Uterus (tissue), 4 donors: ENCODE measurements at places on chromosomes 6 and 20.

DNA sequence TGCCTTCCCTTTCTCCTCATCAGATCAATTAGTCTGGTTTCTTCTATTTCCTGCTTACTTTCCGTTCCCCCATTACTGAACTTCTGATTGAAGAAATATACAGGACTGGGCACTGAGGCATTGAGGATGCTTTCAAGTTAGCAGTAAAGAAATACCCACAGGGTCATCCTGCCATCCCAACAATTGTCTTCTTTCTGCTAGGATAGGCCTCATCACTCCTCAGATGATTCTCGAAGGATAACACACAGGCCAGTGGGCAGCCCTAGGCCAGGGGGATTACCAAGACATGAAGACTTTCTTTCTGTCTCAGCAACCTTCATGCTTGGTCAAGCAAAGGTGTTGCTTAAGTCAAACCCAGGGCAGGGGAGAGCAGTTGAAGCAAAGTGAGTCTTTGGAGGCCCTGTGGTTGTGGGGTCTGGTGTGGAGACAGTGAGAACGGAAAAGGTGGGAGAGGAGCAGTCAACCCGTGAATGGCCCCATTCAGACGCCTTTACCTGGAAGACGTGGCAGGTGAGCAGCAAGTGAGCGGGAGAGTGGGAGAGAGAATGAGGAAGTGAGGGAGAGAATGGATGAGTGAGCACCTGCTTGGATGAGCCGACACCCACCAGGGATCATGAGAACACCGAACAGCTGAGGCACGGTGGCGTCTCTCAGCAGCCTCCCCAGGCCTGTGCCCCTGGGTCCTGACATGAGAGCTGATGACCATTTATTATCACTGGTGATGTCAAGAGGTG is 462.9 kb downstream of the PREX1 start:
- DNase-seq = no peak

DNA sequence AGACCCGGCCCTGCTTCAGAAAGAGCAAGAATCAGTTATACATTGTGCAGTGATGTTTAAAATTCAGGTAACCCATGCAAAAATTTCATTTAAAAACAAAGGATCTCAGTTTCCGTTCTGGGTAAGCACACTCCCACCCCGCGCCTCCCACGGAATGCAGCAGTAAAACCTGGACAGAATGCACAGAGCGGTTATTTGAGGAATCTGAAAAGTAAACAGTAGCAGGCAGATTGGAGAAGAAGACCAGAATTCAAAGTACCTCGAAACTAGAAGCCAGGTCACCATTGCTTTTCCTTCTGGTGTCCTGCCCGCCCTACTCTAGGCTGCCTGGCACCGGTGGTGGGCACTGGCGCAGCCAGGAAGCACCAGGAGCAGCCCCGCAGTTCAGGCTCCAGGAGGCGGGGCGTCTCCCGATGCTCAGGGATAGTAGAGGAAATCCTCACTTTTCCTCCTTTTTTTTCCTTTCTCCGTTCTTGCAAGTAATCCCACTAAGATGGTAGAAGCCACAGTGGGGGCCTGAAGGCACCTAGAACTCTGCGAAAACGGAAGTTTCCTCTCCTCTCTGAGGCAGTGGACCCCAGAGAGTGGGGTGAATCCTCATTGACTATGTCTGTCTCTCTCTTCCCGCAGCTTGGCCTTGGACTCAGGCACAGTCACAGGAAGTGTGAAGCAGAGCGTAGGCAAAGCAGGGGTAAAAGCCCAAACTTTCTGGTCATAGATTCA is 28.3 kb downstream of the METTL24 start:
- no peak for DNase-seq

DNA sequence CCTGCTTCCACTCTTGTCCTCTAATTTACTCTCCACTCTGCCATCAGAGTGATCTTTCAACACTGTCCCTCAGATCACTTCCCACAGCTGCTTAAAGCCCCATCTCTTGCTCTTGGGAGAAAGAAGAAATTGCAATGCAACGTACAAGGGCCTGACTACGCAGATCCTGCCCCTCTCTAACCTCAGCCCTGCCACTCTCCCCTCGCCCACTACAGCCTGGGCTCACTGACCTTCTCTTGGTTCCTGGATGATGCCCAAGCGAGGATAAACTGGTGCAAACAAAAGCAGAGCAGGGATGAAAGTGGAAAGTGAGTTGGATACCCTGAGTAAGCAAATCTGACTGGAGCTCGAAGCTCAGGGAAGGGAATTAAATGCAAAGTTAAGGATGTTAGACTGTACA is 92.9 kb downstream of the MAP3K5 start:
- no peak for DNase-seq

DNA sequence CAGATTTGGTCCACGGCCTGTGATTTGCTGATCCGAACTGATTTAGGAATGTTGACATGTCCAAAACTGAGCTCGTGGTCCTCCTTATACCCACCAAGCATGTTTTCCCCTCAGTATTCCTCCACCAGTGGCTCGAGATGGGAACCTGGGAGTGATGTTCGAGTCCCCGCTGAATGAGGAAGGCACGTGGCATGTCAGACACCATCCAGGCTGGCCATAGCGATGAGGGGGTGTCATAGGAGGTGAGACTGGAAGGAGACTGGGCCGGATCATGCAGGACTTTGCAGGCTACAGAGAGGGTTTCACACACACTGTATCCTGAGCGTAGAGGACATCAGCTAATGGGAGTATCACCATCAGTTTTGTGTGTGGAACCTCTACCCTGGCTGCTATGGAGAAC is 78.2 kb downstream of the TOX2 start:
- DNase-seq = no peak

DNA sequence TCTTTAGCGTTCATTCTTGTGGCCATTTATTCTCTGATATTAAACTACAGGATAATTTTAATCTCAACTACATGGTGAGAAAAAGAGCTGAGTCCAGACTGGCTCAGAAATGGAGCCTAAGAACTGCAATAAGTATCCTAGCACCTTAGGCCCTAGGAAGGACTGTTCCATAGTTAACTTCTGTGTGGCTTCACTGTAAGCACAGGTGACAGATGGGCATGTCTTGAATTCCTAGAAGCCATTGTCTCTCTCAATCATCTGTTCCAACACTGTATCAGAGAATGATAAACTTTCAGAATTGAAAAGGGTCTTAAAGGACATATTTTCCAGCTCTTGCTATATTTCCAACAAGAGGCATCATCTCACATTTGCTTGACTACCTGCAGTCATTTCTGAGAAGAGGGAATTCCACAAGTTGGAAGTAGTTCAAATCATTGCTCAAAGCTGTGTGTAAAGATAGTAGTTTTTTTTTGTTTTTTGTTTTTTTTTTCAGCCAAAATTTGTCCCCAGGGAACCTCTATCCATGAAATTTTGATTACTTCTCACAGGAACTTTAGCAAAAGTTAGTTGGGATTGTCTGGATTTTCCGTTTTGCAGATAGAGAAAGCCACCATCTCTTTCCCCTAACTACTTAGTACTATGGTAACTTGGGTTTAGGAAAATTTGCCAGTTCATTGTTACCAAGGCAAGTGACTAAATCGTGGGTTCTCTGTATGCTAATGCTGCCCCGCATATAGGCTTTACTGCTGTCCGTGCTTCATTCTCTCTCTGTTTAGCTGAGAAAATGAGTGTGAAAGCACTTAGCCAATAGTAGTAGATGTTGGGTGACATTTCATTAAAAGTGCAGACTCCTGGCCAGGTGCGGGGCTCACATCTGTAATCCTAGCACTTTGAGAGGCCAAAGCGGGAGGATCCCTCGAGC is 47.2 kb downstream of the KCNS1 start:
- DNase-seq = no peak

- DNase-seq = no peak
Observed at GRCh38 chr20:61704661-61705060, 361.0 kb downstream of the TAF4 start.

- DNase-seq = no peak
Observed at GRCh38 chr6:168166627-168167026, 87.6 kb upstream of the FRMD1 start.

DNA sequence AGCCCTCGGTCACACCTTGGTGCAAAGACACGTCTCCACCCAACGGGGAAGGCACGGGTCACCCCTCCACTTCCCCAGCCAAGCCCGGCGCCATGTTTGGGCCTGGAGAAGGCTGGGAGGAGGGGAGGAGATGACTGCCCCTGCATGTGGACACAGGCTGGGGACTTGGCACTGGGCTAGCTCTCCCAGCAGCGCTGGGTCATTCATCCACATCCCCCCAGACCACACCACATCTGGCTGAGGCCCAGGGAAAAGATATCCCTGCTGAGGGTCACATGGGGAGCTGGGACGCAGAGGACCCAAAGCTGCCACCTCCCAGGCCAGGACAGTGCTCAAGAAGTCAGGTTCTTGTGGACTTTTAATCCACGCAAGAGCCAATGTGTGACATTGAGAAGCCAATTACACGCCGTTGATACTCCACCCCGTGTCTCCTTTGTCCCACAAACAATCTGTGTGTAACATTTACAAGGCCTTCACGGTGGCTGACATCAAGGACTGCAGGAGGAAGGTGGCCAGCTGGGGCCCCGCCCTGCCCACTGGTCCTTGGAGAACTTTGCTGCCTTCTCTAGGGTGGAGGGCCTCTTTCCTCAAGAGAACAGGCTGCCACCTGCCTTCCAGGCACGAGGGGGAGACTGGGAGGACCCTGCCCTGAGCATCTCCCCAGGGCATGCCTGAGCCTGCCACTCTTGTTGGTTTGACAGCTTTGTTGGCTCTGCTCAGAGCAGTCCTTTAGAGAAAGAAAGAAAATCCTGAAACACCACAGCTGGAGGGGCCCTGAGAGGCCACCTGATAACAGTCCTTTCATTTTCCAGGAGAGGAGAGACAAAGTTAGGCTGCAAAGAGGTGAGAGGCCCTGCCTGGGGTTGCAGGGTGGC is 5.3 kb upstream of the IP6K3 start:
- no peak for DNase-seq

DNA sequence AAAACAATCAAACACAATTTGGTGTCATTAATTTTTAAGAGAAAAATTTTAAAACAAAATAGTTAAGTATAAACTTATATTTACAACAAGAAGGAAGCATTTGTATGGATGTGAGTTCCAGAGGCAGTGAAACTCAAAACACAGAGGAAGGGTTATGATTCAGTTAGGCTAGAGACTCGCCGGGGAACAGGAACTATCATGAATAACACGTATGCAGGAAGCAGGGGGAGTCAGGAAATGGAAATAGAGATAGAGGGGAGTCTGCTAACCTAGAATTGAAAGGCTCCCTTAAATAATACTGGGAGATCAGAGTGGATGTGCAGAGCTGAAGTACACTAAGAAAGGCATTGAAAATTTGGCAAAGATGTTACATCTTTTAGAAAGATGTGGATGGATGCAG is 14.2 kb upstream of the HLA-DRB1 start:
- DNase-seq = no peak

- no peak for DNase-seq
Observed at GRCh38 chr6:155115893-155116570, 120.9 kb downstream of the TIAM2 start.
